ENCODE measurements at places on chromosomes 5 and 9.

GRCh38 chr5:143229896-143230675 lies 173.4 kb downstream of the NR3C1 start:
- peak; percentile 52 for DNase-seq

GRCh38 chr9:77588271-77588937 lies 59.7 kb downstream of the GNA14 start:
- DNase-seq = no peak

DNA sequence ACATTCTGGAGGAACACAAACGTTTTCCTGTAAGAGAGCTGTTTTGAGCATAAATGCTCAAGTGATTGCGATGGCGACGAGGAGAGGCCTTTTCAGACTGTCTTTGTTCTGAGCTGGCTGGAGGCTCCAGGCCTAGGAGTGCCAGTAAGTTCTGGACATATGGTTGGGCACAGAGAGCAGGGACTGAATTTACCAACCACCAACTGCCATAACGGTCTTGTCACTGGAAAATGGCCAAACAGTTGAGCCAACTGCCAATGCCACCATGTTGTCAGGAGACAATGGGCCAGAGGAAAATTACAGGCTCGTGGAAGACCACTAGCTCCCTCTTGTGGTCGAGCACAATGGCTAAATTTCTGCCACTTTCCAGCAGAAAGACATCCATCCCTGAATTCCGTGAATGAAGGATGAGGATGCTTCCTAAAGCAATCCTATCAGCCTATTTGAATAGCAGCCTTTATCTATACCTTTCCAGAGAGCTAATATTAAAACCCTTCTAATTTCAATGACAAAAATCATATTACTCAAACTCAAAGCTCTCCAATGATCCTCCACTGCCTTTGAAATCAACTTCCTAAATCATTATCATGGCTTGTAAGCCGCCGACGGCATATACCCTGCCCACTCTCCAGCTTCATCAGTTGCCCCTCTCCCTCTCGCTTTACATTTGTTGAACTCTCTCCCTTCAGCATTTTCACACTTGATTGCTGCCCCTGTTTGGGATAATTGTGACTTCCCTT lies 66.9 kb upstream of the GLIS3 start:
- no peak for DNase-seq

GRCh38 chr5:178108446-178108845 lies 4.9 kb upstream of the N4BP3 start:
- DNase-seq = no peak

- no peak for DNase-seq
These were observed 86.1 kb upstream of the PRSS3 start for GRCh38 chr9:33709269-33709668.

DNA sequence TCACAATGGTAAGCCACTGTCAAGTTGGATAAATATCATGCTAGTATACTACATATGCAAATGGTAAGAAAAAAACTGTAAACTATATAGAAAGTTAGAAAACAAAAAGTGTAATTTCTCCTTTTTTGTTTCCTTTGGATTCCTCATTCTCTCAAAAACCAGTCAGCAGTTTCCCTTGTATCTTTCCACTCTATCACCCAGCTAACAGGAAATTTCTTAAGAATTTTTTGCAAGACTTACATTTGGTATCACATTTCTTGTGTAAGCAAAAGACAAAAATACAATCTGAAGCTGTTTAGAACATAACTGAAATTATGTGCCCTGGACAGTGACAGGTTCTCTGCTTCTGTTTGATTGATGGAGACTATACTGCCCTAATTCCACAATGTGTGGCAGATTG lies 25.2 kb upstream of the MSH3 start:
- DNase-seq = no peak

GRCh38 chr5:135394095-135394494 lies 4.9 kb downstream of the MACROH2A1 start:
- no peak for DNase-seq

DNA sequence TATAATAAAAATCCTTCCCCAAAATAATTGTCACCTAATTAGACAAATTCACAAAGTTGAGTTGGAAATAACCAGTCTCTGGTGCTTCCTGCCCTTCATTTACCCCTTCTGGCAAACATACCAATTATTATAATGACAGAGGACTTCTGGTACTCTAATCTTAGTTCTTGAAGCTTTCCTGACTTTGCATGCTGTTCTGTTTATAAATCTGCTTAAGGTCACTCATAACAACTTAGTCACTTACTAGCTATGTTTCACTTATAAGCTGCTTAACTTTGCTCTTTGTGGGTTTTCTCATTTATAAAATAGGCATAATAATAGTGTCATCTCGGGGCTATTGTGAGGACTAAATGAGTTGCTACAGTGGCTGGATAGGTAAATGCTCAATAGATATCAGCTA lies 446.5 kb downstream of the EFNA5 start:
- no peak for DNase-seq

DNA sequence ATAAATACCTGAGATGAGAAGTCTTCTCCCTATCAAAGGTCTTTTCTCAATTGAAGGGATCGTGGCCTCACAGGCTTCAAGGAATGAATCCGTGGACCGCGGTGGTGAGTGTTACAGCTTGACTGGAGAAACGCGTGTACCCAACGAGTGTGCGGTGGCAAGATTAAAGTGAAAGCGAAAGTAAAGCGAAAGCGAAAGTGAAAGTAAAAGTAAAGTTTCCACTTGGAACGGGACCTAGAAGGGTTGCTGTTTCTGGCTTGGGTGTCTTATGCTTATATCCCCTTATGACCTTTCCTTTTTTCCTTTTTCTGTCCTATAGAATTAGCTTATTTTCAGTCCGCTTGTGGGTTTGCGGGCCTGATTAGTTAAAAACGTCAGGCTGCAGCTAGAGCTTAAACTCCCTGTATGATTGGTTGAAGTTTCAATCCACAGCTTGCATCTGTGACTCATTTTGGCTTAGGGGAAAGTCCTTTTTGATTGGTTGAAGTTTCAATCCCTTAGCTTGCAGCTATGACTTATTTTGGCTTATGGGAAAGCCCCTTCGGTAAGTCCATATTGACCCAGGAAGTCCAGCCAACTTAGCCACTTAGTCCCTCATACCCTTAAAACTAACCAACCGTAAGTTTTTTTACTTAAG lies 924.3 kb upstream of the CDH10 start:
- DNase-seq = no peak

- no peak for DNase-seq
These were observed 23.5 kb downstream of the JMY start for GRCh38 chr5:79259383-79259782.

Data from C1 segment of cervical spinal cord (tissue), 14 donors.